ENCODE measurements at places on chromosomes 1 and 21.
A peak's percentile ranks its signal among the peaks of the same experiment; 100 is the strongest.

DNA sequence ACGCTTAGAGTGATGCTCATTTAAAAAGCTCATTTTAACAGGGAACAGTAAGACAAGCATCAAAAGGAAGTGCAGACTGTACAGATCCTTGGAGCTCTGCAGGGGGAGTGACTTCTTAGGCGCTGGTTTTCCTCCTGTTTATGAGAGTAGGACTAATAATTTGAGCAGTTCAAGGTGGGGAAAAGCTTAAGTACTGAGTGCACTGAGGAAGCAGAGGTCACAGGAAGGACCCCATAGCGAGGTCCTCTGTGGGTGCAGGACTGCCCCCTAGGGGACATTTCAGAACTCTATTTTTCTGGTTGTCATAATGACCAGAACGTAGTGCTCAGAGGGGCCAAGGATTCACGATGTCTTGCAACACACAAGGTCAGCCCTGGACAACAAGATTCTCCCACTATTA lies 112.1 kb downstream of the HLCS start:
- DNase-seq = no peak

DNA sequence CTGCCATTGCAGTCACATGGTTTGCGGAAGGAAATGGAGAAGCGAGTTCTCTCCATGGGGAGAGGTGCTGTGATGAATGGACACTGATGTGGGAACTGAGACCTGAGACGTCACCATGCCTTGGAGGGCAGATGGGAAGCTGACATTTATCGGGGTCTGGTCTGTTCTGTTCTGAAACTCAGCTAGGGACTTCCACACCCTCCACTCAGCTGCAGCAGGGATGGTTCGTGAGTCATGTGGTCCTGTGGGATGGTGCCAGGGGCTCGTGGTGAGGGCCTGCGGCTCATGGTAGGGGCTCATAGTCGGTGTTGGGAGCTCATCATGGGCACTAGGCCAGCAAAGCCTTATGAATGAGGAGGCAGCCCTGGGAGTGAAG lies 6.1 kb downstream of the GPR137B start:
- no peak for DNase-seq

GRCh38 chr1:174788981-174789380 lies 210.8 kb upstream of the CACYBP start:
- DNase-seq = no peak

DNA sequence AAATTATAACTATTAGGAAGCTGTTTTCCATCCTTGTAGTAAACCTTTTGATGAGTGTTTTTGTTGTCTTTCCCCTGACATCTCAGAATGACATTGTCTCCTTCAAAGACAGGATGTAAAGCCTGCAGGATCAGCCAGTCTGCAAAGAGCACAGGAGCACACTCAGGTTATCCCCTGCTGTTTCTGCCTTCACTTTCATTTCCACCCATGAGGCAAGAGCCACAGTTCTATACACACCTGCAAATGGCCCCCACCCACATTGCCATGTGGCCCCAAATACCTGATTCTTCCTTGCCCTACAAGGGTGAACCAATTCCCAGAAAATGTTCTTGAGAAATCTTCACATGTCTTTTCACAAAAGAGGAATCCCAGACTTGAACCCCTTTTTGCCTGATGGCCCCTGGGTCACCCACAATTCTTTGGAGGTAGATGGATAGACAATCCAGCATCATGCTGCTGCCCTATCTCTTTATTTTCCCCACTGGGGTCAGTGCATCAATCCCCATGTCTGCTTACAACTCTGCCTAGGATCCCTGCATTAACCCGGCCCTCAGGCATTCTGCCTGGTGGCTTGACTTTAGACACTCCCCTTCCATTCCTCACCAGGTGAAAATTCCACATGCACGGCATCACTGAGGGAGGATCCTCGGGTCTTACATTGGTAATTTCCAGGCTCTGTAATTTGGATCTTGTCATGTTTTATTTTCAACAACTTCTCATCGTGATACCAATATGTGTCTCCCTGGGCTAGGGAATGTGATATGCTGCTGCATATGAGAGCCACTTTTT lies 2.6 kb downstream of the FCRL3 start:
- no peak for DNase-seq

DNA sequence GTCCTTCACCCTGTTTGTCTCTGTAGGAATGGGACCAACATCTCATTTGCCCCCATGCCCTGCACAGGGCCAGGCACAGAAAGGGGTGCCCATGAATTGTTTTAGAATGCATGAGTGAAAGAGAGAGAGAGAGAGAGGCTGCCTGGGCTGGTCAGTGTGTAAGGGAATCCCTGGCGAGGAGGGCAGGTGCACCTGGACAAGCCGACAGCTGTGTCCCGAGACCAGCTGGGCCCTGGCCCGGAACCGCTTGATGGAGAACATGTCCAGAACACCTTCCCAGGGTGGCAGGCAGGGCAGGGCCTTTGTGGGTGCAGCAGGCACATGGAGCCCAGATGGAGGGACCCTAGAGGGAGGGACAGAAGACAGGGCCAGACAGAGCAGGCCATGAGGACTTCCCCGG lies 22.7 kb downstream of the SPOCD1 start:
- no peak for DNase-seq

- no peak for DNase-seq
These were observed 26.7 kb upstream of the SLAMF9 start for GRCh38 chr1:159980786-159981185.

GRCh38 chr1:112544751-112545150 lies 36.0 kb downstream of the WNT2B start:
- DNase-seq = no peak

DNA sequence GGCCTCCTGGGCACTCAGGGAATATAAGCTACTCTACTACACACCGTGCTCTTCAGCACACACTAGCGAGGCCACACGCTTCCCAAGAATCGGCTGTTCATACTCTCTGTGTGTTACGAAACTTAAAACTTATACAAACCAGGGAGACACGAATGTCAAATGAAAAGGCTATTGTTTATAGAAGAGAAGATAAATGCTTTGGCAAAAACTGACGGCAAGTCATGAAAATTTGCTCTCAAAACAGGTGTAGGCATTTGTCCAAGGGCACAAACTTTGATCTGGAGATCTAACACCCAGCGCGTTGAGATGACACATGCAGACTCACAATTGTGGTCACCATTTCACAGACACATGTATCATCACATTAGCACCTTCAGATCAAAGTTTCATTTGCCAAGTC lies 46.1 kb downstream of the USP48 start:
- no peak for DNase-seq

DNA sequence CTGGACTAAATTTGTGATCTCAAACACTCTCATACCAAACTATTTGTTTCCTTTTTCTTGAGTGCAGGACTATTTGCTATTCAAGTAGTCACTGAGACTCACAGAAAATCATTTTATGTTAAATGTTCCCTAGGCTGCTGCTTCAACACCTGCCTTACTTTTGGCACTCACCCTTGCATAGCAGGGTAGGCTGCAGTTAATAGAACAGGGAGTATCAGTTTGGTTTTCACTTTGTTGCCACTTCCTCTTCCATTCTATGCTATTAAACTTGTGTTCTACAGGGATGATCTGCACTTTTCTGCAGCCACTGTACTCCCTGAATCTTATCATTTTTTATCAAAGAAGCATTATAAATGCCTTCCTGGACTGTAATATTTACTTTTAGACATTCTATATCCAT lies 148.7 kb upstream of the PRMT6 start:
- DNase-seq = no peak

DNA sequence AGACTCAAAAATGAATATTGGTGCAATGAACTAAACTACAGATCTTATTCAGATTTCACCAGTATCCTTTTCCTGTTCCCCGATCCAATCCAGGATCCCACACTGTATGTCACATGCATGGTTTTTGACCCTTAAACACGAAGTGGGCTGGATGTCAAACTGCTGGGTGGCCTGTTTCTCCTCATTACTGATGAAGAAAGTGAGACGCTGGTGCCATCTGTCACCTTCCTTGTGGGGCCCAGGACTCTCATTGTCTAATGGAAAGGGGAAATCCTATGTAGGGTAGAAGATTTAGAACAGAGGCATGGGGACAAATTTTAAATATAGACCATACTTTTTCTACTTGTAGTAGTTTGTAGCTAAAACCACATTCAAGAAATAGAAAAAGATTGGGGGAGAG lies 56.2 kb downstream of the DISC1 start:
- no peak for DNase-seq

GRCh38 chr1:167455786-167456446 lies 62.4 kb downstream of the CD247 start:
- DNase-seq = no peak

DNA sequence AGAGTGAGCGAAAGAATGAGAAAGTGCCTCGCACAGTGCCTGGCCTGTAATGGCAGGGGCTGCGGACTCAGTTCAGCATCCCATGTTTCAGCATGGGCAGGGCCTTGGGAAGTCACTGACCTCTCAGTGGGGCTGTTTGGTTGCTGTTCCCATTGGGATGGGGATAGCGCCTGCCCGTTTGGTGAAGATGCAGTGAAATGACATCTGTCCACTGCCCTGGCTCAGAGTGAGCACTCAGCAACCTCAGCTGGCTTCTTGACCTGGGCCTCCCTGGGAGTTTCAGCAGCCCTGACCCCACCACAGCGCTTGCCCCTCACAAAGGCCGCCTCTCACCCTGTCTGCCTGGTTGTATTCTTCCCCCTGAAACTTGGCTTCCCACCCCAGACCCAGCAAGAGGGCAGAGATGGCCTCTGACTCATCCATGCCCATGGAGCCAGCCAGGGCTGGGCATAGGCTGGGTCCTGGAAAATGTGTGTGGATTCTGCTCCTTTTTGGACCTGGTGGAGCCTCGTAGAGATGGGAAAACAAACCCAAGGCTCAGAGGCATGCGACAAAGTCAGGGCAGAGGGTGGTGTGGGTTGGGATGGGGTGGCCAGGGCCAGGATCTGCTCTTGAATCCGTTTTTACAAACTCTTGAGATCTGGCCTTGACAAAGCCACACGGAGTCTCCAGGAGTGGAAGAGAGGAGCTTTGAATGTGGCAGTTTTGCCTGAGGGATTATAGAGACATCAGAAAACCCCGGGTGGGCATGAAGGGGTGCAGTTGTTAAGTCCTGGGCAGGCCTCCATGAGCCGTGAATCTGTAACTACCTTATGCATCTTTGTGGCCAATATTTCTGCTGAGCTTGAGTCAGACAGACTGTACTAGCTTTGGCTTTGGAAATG lies 1.2 kb downstream of the XKR8 start:
- DNase-seq = no peak

DNA sequence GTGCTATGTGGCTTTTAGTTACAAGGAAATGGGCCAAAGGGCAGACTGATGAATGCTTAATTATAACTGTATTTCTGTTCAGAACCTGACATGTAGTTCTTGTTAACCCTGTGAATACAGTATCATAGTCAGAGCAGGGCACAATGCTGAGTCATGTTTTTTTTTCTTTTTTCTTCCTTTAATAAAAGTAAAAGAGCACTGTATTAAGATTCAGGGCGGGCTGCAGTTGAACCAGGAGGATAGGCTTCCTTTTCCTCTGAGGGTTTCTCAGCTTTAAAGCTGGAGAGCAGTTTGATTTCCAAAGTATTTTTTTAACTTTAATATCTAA lies 8.7 kb downstream of the CLDN8 start:
- DNase-seq = no peak

DNA sequence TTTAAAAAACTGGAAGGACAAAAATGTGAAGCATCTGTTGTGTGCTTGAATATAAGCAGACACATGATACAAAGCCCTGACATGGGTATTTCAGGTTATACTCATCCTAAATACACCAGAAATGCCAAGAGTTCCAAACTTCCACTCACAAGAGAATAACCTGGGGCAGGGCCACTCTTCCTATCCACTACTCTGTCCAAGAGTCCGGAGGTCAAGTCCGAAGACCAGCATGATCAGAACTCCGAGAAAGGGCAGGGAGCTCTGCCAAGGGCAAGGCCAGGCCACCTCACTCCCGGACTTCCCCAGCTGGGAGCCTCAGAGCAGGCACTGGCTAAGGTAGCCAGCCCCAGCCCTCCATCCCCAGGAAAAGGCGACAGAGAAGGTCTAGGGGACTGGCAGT lies 37.5 kb downstream of the HLCS start:
- DNase-seq = no peak

GRCh38 chr1:27233667-27234048 lies 774 bp upstream of the WDTC1 start:
- DNase-seq = peak; percentile 4

GRCh38 chr1:234218078-234218477 lies 155.2 kb upstream of the COA6 start:
- no peak for DNase-seq

DNA sequence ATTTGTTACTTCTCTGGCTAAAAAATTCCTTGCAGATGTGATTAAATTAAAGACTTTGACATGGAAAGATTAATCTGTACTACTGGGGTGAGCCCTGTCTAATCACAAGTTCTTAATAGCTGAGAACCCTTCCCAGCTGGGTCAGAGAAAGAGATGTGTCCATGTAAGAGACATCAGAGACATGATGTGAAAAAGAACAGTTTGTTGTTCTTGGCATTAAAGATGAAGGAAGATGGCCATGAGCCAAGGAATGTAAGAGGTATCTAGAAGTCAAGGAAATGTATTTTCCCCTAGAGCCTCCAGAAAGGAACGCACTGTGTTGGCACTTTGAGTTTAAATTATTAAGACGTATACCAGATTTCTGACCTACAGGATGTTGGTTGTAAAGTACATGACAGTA lies 1271.5 kb upstream of the PRMT6 start:
- no peak for DNase-seq

- no peak for DNase-seq
These were observed 6.9 kb downstream of the FBXO2 start for GRCh38 chr1:11647333-11647732.

DNA sequence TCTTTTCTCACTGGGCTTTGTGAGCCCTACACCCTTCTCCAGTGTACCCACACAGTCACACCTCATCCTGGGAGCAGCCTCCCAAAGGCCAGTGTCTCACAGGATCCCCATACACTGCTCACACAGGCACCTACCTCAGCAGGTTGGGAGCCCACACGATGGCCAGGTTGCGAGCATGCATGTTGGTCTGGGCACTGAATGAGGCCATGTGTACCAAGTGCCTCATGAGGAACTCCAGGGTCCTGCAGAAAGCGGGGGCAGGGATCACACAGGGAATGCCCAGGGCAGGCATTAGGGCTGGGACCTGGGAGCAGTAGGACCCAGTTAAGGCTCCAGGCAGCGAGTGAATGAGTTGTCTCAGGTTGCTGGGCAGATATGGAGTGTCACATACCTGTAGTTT lies 8.5 kb upstream of the USF1 start:
- DNase-seq = no peak

DNA sequence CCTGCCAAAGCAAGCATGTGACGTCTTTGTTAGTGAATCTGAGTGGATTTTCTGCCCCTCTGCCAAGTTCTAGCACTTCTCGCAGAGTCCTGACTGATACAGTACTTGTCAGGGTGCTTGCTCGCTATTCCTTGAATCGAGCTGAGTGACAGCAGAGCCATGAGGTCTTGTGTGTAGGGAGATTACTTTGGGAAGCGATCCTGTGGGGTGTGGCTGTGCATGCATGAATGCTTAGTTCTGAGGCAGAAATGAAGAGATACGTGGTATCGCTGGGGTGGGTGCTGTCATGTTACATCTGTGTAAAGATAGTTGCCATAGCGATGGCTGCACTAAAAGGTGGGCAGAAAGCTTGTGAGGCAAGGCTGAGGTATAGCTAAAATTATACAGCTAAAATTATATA lies 19.3 kb upstream of the DNAJC28 start:
- DNase-seq = no peak

GRCh38 chr21:42159560-42160110 lies 59.3 kb upstream of the ABCG1 start:
- DNase-seq = no peak

- DNase-seq = no peak
These were observed at the start of gene CASQ1 for GRCh38 chr1:160189649-160190625. CASQ1 (plus strand) TSS chr1:160190575; CDS start chr1:160190752, 177 bp downstream.
